ENCODE measurements at places on chromosomes 2 and 18.

- DNase-seq, result no peak
Observed at GRCh38 chr18:10100196-10100595, 186.4 kb downstream of the VAPA start.

- no peak for DNase-seq
Observed at GRCh38 chr2:88959480-88960204, 268.2 kb downstream of the RPIA start.

- DNase-seq, result no peak
Observed at GRCh38 chr2:48377646-48378045, 152.3 kb upstream of the STON1 start.

GRCh38 chr18:67411116-67411515 is 105.4 kb downstream of the DSEL start:
- no peak for DNase-seq

DNA sequence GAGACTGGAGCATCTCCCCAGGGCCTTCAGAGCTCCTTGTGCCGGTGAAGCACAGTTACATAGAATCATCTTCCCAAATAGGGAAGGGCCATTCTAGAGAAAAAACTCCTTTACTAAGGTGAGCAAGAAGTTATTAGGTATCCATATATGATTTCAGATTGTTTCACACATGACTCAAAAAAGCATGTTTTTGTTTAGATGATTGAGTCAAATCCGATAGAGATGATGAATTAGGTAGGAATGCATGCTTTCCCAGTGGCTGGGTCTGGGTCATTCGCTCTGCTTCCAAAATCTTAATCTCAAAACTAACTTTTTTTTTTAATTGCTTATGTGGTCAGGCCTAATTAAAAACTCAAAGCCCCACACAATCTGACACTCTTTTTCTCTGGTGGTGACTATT is 3.8 kb downstream of the NT5C1B start:
- DNase-seq, result no peak

- DNase-seq, result no peak
Observed at GRCh38 chr2:155368934-155369333, 670.4 kb downstream of the KCNJ3 start.

DNA sequence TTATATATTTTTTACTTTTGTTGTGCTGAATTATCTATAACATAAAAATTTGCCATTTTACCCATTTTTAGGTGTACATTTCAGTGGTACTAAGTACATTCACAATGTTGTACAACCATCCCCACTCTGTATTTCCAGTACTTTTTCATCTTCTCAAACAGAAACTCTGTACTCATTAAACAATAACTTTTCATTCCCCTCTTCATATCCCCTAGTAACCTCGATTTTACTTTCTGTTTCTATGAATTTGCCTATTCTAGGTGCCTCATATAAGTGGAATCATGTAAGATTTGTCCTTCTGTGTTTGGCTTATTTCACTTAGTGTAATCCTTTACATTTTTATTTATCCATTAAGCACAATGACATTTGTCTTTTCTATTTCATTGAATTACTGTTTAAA is 51.3 kb downstream of the GTF2A1L start:
- DNase-seq, result no peak

GRCh38 chr18:74012954-74013630 is 134.5 kb downstream of the FBXO15 start:
- no peak for DNase-seq

DNA sequence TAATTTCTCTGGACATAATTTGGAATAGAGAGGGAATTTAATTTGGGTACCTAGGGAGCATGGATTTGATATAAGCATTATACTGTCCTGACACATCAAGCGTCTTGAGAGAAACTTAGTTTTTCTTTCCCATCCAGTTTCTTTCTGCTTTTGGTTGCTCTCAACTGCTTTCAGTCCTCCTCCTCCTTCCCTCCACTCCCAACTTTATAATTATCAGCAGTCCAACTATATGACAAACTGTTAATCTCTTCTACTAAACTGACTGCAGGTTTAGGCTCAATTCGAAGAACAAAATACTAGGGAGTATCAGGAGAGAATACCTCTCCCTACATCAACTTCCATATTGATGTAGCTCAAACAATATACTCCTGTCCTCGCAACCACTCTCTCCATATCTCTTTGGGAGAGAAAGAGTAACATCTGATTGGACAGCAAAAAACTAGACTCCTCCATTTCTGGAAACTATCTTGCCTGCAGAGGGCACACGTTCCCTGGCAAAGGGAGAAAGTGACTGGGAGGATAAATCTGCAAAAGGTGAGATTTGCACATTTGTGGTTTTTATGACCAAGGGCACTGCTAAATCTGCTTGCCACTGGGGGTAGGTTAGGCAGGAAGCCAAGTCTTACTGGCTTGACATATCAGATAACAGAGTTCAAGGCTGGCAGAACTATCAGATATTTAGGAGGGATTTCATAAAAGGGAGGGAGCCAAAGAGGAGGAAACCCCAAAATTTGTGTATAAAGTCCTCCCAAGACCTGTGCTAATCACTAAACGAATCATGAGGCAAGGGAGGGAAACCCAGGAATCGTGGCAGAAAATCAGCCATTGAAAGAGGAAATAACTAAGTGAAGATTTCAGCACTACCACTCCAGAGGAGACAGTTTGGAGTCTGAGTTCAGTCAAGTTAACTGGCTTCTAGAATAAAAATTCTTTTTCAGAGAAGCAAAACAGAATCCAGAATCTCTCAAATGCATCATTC is 40.0 kb downstream of the ICA1L start:
- no peak for DNase-seq

- no peak for DNase-seq
Observed at GRCh38 chr18:80246445-80247392, 595 bp downstream of the PARD6G start.

DNA sequence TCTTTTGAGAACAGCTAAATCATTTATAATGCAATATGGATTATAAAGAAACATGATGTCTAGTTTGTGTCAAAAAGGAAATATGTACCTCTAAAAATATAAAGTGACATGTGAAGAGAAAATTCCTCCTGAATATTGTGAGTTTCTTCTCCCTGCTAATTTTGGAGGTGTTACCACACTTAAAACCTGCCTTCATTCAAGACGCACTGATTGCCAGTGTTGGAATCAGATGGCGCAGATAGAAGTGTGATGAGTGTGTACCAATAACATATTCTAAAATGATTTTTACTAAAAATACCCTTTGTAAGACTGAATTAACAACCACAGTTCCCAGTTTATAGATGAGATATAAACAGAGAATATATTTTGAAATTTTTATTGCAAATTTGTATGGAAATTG is 681.8 kb upstream of the LRATD1 start:
- DNase-seq, result no peak

DNA sequence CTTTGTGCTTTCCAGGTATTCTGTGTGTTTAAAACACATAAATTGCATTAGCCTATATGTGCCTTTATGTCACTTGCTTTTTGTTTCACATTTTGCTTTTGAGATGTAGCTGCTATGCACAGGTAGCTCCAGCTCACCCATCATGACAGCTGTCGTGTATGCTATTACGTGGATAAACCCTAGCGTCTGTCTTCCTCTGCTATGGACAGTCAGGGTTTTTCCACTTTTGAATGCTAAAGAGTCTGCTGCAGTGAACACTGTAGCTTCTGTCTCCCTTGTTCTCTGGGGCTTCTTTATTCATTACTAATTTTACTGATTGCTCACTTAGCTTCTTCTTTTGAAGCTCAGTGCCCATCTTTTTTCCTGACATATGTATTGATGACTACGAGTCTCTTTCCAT is 24.7 kb upstream of the MBP start:
- no peak for DNase-seq

- no peak for DNase-seq
Observed at GRCh38 chr18:9758624-9759075, 50.5 kb downstream of the RAB31 start.

DNA sequence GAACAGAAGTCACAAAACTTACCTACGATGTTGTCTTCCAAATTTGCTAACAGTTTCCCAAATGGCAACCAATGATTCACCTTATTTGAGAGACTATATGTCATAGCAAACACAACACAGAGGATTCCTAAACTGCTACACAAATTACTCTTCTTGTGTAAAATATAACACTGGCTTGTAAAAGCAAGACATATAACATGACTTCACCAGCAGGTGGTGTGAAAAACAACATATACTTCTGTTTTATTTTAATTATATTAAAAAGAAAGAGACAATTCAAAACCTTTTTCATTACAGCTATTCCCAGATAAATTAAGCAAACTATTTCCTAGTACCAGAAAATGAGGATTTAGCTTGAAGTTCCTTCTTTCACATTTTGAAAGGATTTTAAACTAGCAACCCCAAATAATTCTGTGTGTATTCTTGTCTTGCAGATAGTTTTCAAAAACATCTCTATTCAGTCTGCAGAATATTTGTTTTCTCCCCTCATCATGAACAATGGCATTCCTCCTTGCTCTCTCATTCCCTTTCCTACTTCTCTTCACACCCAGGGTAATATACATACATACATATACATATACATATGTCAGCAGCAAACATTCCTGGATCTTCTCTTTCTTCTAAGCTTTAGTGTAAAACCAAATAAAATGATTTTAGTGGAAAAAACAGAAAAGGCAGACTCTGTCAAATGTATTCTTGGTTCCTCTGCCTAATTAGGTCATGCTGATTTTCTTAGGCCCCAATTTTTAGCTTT is 62.1 kb downstream of the SCN3A start:
- DNase-seq, result no peak

DNA sequence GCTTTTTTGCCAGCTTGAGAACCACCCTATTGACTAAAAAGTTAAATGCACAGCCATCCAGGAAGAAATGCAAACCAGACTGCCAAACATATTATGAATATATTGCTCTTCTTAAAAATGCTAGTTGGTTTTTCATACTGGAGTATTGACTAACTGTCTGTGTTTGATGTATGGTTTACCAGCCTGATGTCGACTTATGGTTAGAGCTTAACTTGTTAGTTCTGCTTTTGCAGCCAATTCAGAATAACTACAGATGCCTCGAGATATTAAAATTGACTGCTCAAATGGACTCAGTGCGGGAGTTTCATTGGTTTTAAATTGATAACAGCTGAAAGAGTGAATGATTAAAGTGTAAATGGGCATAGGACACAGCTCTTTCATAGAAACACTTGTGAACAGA is 369.8 kb downstream of the ARHGAP15 start:
- no peak for DNase-seq

DNA sequence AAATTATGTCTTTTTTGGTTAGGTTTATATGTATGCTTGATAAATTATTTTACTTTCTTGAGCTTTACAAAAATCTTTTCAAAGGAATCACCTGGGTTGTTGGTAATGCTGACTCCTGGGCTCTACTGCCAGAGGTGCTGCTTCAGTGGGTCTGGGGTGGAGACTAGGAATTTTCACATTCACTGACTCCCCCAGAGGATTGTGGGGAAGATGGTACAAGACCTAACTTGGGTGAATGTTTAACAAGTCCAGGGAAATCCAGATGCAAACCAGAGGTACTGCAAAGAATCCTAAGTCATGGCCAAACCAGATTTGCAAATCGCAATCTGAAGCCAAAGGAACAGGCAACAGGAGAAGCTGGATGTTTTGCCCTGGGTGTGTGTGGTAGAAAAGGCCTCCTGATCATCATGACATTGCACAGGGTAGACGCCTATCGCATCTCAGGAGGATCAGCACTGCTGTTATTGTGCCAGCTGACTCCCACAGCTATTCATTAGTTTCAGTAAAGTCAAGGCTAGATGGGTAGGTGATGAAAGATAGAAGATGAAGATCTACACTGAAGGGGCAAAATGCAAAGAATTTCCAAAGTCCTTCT is 185.2 kb downstream of the BARD1 start:
- no peak for DNase-seq

DNA sequence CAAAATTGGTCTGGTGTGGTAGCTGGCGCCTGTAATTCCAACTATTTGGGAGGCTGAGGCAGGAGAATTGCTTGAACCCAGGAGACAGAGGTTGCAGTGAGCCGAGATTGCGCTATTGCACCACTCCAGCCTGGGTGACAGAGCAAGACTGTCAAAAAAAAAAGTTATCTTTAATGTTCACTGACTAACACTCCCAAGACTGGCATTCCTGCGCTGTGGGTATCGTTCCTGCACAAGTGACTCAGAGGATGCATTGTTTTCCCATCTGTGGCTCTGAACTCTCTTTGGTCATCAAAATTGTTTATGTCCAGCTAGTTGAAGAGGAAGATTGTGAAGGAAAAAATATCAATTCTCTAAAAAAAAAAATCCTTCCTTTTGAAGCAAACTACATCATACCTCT is 539.0 kb downstream of the SOX11 start:
- DNase-seq, result no peak

DNA sequence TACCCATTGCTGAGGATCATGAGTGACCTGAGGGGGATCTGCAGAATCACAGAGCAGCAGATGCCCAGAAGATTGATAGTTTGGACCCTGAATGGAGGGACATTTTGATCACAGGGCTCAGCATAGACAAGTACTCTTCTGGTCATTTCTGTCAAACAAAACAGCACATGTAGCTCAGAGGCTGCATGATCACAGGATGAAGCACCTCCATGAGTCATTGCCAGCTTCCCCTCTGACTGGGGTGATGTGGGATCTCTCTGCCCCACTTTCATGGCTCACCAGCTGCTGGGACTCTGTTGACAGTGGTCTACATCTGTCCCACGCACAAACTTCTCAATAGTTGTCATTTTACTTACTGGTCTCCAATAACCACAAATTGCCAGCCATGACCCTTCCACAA is 264.1 kb downstream of the RPIA start:
- no peak for DNase-seq

GRCh38 chr2:168449419-168449818 is 6.7 kb upstream of the CERS6 start:
- no peak for DNase-seq

DNA sequence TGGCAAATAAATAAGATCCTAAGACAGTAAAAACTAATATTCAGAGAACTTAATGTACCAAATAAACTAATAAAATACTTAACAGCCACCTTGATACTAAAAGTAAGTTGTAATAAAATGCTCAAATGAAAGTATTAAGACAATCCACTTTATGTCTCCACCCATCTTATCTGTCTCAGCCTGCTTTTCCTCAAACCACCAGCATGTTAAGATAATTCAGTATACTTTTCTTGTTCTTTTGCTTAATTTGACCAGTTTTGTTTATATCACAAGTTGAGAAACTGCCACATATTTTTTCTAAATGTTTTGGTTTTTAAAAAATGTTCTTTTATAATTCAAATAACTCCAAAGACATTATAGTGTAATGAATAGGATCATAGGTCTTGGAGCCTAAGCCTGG is 142.0 kb downstream of the MBD5 start:
- no peak for DNase-seq

Measured in stimulated activated CD8-positive, alpha-beta memory T cell treated with anti-CD3 and anti-CD28 coated beads, Interleukin-4, amount 100 ng/mL, for 4 hours (primary cell).